ENCODE measurements at places on chromosomes 5 and 9.

- DNase-seq: no peak
These were observed 80.1 kb upstream of the IRX4 start for GRCh38 chr5:1962619-1963355.

GRCh38 chr9:34654323-34655051 is 2.5 kb downstream of the IL11RA start:
- DNase-seq: no peak

DNA sequence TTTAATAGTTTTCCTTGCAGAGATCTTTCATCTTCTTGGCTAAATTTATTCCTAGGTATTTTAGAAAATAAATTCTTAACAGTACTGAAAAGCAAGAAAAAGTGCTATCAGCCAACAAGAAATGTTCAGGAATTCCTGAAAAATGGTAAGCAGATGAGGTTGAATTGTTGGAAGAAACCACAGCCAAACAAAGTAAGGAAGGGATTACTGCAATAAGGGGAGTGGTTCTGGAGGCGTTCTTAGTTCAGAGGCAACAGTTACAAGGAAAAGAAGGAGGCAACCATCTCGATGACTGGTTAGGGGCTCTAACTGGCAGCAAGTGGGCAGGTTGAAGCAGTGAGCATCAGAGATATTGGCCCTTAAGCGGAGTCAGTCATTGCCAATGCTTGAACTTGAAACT is 12.8 kb upstream of the OR13J1 start:
- DNase-seq: no peak

DNA sequence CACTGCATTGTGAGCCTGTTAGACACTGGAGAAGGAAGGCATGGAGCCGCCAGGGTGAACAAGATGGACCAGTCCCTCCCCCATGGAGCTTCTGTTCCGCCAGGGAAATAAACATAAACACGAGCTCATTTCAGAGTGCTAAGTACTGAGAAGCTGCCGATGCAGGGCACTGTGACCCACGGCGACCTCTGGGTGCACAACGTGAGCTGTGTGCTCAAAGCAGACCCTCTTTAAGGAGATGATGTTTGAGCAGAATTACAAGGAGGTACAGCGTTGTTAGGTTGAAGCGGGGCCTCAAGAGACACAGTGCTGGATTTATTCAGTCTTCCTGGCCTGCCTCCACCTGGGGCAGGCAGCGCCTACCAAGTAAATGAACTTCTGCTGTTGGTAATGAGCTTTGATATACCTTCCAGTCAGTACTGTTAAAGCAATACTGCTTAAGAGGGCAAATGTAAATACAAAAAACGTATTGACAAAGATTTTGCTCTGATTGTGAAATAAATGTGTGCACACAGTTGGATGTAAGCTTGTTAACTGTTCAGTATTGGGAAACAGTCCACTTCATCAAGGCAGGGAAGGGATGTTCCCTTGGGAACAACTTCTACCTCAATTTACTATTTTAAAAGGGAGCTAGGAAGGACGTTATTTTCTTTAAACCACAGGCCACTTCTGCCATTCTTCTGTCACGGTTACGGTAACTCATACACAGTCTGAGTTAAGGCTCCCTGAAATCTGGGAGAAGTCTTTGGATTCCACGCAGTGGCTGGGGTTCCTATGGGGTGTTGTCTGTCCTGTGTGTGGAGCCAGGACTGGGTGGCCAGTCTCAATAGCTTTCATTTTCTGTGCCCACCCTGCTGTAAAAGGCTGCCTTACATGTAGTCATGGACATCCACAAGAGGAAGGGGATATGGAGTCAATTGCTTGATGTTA is 48.9 kb upstream of the DMRT1 start:
- DNase-seq: no peak

GRCh38 chr9:23842565-23843129 is 16.6 kb upstream of the ELAVL2 start:
- no peak for DNase-seq

DNA sequence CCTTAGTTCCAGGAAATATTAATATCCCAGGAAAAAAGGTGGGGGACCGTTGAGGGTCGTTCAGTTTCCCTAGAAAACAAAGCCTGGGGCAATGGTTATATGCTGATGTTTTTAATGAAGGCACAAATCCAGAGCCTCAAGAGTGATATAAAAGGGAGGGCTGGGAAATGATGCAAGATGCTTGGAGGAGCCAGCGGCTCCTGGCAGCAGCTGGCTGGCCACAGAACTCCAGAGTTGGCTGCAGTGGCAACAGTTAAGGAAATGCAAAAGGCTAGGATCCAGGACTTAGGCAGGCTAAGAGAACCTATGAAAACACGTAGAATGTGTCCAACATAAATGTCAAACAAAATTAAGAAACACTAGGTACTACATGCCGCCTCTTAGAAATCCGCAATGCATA is 31.0 kb upstream of the B4GALT1 start:
- DNase-seq: no peak

DNA sequence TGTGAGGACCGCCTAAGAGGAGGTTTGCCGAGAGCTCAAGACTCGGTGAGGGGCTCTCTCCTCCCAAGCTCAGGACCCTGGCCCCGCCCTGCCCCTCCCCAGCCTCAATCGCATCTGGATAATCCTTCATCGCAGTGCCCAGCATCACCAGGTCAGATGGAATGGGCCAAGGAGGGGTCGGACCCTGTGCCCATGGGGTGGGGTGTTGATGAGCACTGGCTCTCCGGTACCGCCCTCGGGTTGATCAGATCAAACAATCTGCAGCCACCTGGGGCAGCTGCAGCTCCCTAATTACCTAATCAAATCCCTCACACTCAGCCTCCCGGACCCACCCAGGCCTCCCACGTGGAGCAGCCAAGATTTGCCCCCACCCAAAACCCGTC is 24.4 kb upstream of the TDRD7 start:
- no peak for DNase-seq

- DNase-seq: no peak
These were observed 42.0 kb upstream of the ENTREP1 start for GRCh38 chr9:69283003-69283402.

GRCh38 chr9:126939821-126940221 is 25.2 kb downstream of the RALGPS1 start:
- no peak for DNase-seq

GRCh38 chr5:93311881-93312280 is 269.1 kb downstream of the NR2F1-AS1 start:
- no peak for DNase-seq

DNA sequence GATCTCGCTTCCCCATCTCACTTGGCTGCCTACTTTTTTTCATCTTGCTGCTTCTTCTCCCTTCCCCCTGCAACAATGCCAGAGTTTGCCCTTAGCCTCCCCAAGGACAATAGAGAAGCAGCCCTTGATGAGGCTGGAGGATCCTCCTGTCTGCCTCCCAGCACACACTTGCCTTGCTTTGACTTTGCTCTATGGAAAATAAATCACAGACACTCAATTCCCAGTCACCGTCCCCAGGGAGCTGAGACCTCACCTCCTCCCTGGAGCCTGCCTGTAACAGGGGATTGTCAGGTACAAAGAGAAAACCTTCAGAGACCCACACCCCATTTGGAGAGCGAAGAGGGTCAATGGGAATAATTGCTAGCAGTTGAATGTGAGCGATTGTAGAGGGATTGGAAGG is 242.1 kb upstream of the ZNF462 start:
- no peak for DNase-seq

DNA sequence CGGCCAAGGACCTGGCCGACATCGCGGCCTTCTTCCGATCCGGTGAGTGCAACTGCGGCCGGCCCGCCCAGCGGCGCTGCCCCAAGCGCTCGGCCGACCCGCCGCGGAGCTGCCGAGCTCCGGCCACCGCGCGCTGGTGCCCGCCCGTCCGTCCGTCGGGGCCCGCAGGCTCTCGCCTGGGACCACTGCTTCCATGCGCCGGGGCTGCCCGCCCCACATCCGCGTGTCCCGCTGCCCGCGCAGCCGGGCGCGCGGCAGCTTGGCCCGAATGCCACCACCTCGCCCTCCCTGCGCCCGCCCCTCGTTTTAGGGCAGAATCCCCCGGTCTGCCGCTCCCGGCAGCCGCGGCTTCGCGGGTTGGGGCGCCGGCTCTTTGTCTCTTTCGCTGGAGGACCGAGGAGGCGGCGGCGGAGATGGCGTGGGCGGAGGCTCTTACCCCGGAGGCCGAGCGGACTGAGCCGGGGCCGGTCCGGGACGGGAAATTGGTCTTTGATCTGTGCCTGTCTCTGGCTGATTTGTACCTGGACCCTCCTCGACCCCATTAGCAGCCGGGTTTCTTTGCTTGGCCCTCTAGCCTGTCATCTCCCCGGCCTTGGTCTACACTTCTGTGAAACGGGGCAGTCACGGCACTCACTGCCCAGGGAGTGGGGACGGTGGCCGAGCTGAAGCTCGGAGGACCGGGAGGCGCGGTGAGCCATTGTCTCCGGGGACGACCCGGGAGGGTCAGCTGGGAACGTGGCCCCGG is 871 bp downstream of the TRIO start:
- DNase-seq: no peak

- DNase-seq: peak; percentile 53
These were observed 69.9 kb downstream of the MAMDC2 start for GRCh38 chr9:70113403-70114022.

- DNase-seq: no peak
These were observed 5.5 kb upstream of the ESM1 start for GRCh38 chr5:54990841-54991258.

GRCh38 chr5:114648940-114649339 is 287.1 kb downstream of the KCNN2 start:
- no peak for DNase-seq

DNA sequence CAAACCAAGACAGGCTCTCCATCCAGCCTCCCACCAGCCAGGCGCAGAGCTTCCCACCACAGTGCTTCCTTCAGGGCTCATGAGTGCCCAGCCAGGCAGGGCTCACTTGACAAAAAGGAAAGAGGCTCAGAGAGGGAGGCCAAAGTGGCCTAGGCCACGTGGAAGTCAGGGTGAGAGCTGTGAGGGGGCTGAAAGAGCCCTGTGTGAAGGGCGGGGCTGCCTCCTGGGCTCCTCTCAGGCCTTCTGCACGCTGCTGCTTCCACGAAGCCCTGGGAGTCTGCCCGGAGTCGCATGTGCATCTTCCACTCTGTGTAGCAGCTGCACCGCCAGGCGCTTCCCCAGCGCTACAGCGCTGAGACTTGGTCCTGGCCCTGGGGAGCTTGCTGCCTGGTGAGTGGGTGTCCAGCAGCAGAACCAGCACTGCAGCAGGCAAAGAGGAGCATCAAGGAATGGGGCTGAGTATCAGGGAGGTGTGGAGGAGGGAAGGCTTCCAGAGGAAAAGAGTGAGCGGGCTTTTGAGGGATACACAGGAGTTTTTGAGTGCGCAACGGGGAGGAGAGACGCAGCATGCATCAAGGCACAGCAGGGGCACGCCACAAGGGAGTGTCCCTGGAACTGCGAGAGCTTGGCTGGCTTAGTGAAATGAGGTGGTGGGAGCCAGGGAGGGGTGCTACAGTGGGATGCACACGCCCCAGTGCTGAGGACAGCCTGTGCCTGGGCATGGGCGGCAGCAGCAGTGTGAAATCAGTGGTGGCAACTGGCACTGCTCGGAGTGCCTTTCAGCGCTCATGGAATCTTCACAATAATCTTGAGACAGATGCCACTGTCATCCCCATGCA is 178.0 kb downstream of the GAPVD1 start:
- no peak for DNase-seq

All from KBM-7 (cell line).